ENCODE measurements at places on chromosomes 5 and 9.

- H3K36me3 ChIP-seq, result peaks cover 8% of the 10 kb centered on the region
- H3K4me1 ChIP-seq, result peaks cover 3% of the 10 kb centered on the region
- DNase-seq, result no peak
- H3K4me3 ChIP-seq, result no peak overlapping the region
Observed at GRCh38 chr5:81315336-81315735, 13.9 kb downstream of the ZCCHC9 start.

DNA sequence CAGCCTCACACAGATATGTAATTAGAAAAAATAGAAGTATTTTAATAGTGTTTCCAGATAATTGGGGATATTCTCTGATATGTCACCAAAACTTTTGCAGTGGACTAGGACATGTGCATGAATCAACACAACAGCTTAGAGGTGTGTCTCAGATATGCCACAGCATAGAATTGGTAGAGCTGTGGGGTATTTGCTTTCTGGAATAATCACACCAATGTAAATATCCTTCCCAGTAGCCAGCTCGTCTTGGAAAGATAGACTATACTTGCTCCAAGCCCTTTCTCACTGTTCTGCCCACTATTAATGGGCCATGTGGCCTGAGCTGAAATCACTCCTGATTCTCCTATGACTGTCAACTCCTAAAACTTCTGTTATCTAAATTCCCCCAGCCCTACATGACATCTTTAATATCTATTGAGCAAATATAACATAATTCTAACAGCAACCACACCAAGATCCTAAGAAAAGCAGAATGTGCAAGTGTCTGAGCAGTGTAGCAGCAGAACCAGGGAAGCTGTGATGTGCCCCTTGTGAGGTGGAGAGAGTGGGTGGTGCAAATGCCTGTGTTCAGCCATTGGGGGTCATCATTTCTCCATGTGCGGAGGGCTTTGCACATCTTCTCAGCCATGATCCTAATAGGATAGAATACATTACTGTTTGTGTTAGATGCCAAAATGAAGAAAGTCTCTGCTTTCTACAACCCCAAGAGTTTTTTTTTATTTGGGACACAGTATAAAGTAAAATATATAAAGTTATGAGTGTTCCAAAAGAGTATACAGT, 65.0 kb downstream of the MELK start:
- H3K4me3 ChIP-seq, result no peak overlapping the region
- H3K4me1 ChIP-seq, result no peaks in the 10 kb centered on the region
- no peak overlapping the region for H3K27ac ChIP-seq
- H3K36me3 ChIP-seq, result peaks cover 6% of the 10 kb centered on the region
- DNase-seq, result no peak

DNA sequence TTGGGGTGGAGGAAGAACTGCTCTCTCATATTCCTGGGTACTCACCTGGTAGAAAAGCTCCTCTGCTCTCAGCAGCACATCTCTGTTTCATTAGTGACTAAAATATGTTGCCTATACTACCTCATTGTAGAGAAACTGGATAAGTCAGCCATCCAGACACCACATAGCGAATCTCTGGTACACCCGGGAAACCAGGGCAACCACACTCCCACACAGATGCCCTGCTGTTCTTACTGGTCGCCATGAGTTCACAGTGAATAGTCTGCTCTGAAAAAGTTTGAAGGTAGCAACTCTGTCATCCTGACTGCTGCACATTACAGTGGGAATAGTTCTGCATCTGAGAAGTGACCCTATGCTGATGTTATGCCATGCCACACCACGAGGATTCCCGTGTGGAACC, 135.0 kb downstream of the ENTREP1 start:
- H3K27me3 ChIP-seq, result no peaks in the 10 kb centered on the region
- H3K27ac ChIP-seq, result no peak overlapping the region
- DNase-seq, result no peak
- no peaks in the 10 kb centered on the region for H3K4me1 ChIP-seq

DNA sequence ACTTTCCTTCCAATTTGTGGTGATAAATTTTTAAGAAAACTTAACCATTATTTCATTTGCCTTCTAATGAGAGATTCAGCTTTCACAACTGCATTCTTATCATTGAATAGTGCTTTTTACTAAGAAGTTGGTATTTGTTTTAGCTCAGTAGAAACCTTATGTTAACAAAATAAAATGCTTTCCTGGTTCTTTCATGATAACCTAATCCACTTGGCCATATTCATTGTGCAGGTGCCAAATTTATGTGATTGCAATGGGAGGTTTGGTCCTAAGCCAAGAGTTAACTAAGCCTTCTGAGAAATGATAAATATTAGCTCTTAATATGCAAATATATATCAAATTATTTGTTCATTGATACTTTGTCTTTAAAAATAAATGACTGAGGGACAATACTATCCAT, 141.1 kb upstream of the TLE4 start:
- H3K4me3 ChIP-seq, result no peak overlapping the region
- no peaks in the 10 kb centered on the region for H3K4me1 ChIP-seq

GRCh38 chr9:37381094-37381741, 41.3 kb upstream of the GRHPR start:
- no peak overlapping the region for H3K4me3 ChIP-seq

DNA sequence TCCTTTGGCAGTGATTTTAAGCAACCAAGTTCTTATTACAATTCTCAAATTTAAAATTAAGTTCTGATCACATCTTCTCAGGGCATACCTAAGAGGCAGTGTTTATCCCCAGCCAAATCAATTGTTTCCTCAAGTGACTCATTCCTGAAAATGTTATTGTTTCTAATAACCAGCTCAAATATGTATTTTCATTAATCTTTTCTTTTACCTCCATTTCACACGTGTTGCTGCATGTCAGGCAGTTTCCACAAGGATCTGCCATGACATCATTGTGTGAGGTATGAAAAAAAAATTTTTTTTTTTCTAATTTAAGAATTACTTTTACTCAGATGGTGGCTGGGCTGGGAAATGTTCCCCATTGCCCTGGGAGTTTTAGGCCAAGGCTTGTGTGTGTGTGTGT, 113.0 kb upstream of the NTRK2 start:
- peaks cover 6% of the 10 kb centered on the region for H3K4me1 ChIP-seq
- H3K36me3 ChIP-seq, result no peaks in the 10 kb centered on the region
- no peak for DNase-seq

DNA sequence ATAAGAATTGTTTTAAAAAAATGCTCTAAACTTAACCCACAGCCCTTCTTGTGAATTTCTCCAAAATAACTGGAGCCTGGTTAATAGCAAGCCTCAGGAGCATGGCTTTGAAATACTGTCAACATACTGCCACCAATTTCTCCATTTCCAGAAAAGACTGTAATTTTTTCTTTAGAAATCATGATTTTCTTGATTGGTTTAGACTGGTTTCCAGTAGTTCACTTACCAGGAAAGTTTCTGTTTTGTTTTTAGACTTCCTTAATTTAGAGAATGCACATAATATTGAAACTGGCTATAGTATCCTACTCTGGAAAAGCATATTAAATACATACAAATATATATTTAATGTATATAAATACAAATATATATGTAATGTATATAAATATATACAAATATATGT, 4.5 kb upstream of the CD274 start:
- H3K4me3 ChIP-seq, result no peak overlapping the region
- DNase-seq, result no peak
- no peaks in the 10 kb centered on the region for H3K4me1 ChIP-seq
- no peak overlapping the region for H3K27ac ChIP-seq
- H3K27me3 ChIP-seq, result no peaks in the 10 kb centered on the region

- H3K36me3 ChIP-seq, result no peaks in the 10 kb centered on the region
- DNase-seq, result peak; percentile 70
- peaks cover 5% of the 10 kb centered on the region for H3K4me1 ChIP-seq
- no peak overlapping the region for H3K27ac ChIP-seq
- H3K4me3 ChIP-seq, result no peak overlapping the region
- no peaks in the 10 kb centered on the region for H3K27me3 ChIP-seq
Observed at GRCh38 chr9:118643118-118643517, 726.1 kb downstream of the BRINP1 start.

DNA sequence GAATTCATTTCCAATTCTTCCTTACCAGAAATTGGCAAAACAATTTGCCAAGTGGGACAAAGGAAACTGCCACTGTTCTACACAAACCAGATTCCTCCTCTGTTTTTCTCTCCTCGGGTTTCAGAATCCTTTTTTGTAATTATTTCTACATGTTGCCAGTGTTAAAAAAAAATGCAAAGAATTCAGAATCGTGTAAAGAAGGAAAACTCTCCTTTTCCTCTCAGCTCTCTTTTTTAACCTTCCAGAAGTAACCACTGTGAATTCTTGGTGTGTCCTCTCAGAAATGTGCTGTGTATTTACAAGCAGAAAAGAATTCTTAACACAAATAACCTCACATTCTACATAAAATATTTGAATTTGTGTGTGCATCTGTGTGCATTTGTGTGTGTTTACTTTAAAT, 224.6 kb downstream of the DRD1 start:
- H3K4me3 ChIP-seq, result no peak overlapping the region
- no peak for DNase-seq
- H3K27me3 ChIP-seq, result no peaks in the 10 kb centered on the region

- no peak for DNase-seq
- H3K27me3 ChIP-seq, result no peaks in the 10 kb centered on the region
- no peaks in the 10 kb centered on the region for H3K36me3 ChIP-seq
- H3K27ac ChIP-seq, result no peak overlapping the region
Observed at GRCh38 chr9:105447386-105447813, 434 bp upstream of the FSD1L start.

DNA sequence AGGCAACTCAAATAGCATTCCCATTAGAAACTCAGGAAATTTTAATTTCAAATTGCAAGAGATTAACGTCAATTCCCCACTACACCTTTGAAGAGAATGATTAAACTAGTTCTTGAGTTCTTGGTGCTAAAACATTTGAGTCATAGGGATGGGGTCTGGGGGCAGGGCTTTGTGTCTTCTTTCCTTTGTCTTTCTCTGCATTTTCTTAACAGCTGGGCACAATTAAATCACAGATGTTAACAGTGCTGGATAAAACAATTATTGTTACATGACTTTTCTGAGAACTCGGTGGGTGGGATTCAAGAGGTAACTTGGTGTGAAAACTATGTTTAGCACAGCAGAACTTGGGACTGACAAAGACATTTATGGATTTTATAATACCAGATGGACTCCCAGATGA, 351.9 kb upstream of the TNC start:
- no peak for DNase-seq
- no peaks in the 10 kb centered on the region for H3K27me3 ChIP-seq
- no peak overlapping the region for H3K27ac ChIP-seq
- H3K4me3 ChIP-seq, result no peak overlapping the region

DNA sequence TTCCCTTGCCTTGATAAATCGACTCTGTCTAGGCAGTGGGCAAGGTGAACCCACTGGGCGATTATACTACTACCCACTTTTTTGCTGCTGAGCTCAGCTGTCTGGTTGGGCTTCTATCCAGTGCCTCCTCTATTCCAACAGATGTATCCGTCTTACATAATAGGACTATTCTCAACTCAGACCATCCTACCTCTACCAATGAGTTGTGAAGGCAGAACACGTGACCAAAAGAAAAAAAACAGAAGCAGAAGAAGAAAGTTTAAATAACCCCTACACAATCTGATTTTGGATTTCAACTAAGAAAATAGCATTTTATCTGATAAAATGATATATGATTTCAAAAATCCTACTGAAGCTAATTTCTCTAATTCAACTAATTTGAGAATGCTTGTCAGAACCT, 16.2 kb upstream of the SHOC1 start:
- DNase-seq, result no peak
- no peak overlapping the region for H3K27ac ChIP-seq
- H3K4me3 ChIP-seq, result no peak overlapping the region
- H3K36me3 ChIP-seq, result no peaks in the 10 kb centered on the region
- H3K4me1 ChIP-seq, result no peaks in the 10 kb centered on the region
- H3K27me3 ChIP-seq, result no peaks in the 10 kb centered on the region

DNA sequence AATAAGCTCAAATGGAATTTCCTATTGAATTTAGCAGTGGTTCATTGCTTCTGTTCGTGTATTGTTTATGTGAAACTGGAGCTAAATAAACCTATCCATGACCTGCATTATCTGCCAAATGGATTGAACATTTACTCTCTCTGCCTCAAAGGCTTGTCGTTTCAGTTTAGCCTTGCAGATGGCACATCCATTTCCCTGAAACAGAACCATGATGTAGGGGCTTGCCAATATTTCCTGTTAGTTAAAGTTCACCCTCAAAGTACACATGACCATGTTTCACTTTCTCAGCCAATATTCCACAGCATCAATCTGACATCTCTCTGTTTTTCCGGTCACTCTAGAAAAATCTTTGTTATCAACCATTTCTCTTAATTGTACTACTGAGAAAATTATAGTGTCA, 545.3 kb downstream of the TAF11L14 start:
- DNase-seq, result no peak
- no peak overlapping the region for H3K4me3 ChIP-seq
- no peak overlapping the region for H3K27ac ChIP-seq
- H3K36me3 ChIP-seq, result no peaks in the 10 kb centered on the region
- no peaks in the 10 kb centered on the region for H3K27me3 ChIP-seq

GRCh38 chr9:125137200-125137599, 6.1 kb downstream of the SCAI start:
- no peaks in the 10 kb centered on the region for H3K27me3 ChIP-seq
- no peak overlapping the region for H3K27ac ChIP-seq
- H3K4me1 ChIP-seq, result no peaks in the 10 kb centered on the region

DNA sequence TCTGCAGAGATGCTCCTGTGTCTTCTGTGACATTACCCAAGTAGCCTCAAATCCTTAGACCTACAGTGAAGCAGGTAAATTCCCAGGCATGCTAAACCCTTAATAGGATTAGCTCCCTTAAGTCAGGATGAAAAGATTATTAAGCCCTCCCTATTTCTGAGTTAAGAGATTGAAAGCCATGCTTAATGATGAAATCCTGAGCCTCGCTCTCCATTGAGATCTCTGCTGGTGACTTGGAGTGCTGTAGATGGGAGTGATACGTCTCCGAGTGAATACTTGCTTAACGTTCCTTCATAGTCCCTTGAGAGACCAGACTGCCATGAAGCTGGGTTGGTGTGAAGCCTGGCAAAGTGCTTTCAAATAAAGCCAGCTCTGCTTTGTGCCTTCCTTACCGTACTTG, 34.2 kb downstream of the AOPEP start:
- no peaks in the 10 kb centered on the region for H3K36me3 ChIP-seq
- no peaks in the 10 kb centered on the region for H3K27me3 ChIP-seq
- no peak overlapping the region for H3K27ac ChIP-seq
- no peak for DNase-seq
- H3K4me3 ChIP-seq, result no peak overlapping the region

- no peaks in the 10 kb centered on the region for H3K36me3 ChIP-seq
- H3K4me3 ChIP-seq, result no peak overlapping the region
- DNase-seq, result no peak
- H3K27ac ChIP-seq, result no peak overlapping the region
Observed at GRCh38 chr5:143635888-143636287, 176.1 kb upstream of the HMHB1 start.
